ENCODE measurements at places on chromosomes 7 and 10.

DNA sequence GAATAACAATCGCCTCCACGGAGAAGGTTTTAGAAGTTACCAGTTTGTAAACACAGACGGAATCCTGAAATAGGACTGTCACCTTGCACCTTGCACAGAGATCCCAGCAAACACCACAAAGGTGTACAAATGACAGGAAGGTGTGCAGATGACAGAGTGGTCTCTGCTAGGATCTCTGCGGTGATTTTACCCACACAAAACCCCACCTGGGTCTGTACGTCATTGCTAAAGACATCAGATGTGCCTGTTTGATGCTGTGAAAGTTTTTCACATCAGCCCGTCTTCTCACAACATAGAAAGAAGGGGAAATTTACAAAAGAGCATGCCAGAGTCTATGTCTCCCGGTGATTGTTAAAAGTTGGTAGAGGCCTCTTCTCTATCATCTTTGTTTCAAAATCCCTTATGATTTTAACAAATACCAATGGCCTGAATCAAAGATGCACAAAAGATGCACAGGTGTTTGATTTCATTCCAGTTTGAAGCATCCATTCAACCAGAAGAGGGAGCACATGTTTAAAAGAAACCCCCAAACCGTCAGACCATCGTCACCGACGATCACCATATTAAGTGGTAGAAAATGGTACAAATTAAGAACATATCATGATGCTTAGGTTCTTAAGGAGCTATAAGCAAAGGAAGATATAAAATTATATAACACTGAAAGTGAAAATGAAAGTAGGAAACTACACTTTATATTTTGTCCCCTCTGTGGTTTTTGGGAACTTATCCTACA lies 576.5 kb downstream of the PTPRN2 start:
- DNase-seq, result no peak

DNA sequence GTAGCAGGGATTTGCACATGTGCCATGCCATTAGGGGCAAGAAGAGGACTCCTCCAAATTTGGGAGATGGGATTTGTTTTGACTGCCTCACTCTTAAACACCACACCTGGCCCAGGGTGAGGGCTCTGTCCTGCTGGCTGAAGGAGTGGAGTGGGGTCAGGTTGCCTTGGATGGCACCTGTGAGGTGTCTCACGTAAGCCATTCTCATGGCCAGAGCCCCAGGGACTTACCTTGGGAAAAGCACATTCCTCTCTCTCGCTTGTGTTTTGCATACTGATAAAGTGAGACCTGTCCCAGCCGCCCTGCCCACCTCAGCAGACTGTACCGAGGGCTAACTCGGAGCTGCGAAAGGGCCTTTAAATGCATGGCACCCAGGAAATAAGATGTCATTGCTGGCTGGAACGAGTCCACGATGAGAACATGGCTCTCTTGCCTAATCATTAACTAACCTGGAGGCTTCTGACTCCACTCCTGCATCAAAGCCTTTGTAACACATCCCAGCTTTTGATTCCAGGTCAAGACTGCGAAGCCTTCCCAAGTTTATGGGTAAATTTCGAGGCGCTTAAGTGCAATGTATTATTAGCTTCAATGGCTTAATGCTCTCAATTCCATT lies 184.0 kb upstream of the RNF32 start:
- DNase-seq, result no peak

GRCh38 chr7:24477398-24478136 lies 95.7 kb upstream of the PALS2 start:
- no peak for DNase-seq

DNA sequence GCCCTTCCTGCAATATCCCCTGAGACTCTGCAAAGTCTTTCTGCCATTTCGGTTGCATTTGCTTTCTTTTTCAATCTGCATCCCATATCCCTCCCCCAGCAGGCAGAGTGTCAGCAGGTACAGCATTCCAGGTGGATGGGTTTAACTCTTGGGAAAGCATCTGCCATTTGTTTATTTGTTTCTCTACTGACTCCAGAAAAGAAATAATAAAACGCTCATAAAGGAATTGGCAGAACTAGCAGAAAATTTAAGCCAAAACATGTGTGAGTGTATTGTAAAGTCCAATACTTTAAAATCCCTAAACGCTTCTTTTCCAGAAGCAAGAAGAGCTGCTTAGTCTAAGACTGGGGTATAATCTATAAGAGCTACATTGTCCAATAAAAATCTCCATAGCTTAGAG lies 393.8 kb downstream of the TNS3 start:
- no peak for DNase-seq

DNA sequence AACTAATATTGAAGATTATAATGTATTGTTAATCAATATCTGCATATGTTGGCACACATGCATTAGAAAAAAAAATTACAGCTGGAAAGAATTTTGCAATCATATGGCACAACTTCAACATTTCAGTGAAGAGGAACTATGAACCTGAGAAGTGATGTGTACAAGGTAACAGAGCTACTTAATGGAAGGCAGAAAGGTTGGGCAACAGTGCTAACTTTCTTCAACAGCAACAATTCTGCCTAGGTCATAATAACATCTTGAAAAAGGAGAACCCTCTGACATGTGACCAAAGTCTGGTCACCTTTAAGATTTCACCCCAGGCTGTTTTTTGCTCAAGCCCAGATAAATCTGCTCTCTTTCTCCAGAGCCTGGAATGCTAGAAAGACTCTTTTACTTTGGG lies 47.9 kb upstream of the SKAP2 start:
- no peak for DNase-seq

DNA sequence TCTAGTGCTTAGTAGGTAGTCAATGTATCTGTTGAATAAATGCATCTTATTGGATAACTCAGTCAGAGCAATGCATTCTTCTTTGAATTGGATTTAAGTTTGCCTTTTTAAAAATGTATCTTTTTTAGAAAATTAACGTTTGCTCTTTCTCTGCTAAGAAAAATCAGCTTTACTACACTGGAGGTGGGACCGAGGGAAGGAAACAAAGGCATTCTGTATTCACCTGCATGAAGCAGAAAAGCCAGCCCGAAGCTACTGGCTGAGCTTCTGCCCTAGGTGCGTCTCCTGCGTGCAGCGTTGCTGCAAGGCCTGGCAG lies 22.2 kb upstream of the ITGB1 start:
- no peak for DNase-seq

DNA sequence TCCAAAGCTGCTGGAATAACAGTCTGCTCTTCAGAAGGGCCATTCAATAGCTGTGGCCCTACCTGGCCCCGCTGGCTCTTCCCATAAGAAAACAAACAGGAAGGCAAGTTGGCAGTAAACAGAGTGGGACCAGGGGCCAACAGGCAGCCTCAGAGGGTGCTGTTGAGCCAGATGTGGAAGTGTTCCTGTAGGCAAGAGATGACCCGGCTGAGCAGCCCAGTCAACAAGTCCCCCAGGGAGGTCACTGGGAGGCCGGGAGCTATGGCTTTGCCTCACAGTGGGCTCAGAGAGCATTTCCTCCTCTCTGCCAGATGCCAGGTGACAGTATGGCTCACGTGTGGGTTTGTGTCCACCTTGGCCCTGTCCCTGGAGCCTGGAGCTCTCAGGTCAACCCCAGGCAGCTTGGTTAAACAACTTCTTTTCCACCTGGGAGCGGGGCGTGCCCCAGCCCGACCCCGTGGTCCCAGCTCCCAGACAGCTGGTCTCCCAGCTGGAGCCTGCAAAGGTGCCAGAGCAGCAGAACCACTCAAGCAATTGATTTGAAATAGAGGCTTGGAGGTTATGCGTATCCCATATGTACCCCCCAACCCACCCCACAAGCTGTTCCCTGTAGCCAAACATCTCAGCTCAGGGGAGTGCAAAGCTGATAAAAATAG lies 33.8 kb upstream of the LOXL4 start:
- no peak for DNase-seq

DNA sequence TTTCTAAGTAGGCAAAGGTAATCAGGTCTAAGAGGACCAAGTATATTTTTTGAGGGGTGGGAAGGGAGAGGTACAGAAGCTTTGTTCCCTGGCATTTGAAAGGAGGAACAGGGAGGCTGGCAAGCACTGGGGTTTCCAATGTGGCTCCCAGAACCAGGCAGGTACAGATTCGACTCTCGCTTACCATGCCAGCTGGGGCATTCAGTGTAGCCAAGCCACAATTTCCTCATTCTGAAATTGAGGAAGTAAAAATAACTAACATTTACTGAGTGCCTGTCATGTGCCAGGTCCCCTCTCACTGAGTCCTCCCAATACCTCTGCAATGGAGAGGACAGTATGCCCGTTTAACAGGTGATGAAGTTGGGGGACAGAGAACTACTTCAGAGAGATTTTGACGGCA lies 45.9 kb upstream of the BET1 start:
- DNase-seq, result peak; percentile 9

- peak; percentile 69 for DNase-seq
These were observed 17.9 kb upstream of the TMEM225B start for GRCh38 chr7:99579956-99580777.

All from stimulated activated naive CD8-positive, alpha-beta T cell treated with anti-CD3 and anti-CD28 coated beads, Interleukin-15, Interleukin-2, amounts not matched to agents 100 U/mL and 50 U/mL, for 24 hours (primary cell).